ENCODE measurements at places on chromosomes 7 and 10. TPM values are rescaled to one million over a fixed set of nuclear protein-coding genes. Genes with fewer than 3 reads are reported as not detected.

CDNF gene
- 0.74 TPM for total RNA-seq

SEMA4G gene
- 18.1 TPM for total RNA-seq

IFIT1 gene
- 22.7 TPM for total RNA-seq

CYP26C1 gene
- 0.06 TPM for total RNA-seq

SPDYE11 gene
- not detected for total RNA-seq

KMT2C gene
- total RNA-seq, result 37.3 TPM

SPDYE1 gene
- total RNA-seq, result not detected

ZCCHC24 gene
- total RNA-seq, result 56.5 TPM

SERPINE1 gene
- total RNA-seq, result 1.6 TPM
